ENCODE measurements at places on chromosomes 6 and 20. TPM values are rescaled to one million over a fixed set of nuclear protein-coding genes. Genes with fewer than 3 reads are reported as not detected.

GRCh38 chr6:79599725-79600259 lies 31.3 kb upstream of the SH3BGRL2 start:
- H3K4me1 ChIP-seq = peaks cover 7% of the 10 kb centered on the region
- no peak overlapping the region for H3K4me3 ChIP-seq
- no peak overlapping the region for H3K27ac ChIP-seq
- no peaks in the 10 kb centered on the region for H3K27me3 ChIP-seq
- DNase-seq = no peak

GRCh38 chr6:85419046-85419759 lies 30.7 kb upstream of the NT5E start:
- no peaks in the 10 kb centered on the region for H3K27me3 ChIP-seq
- no peak overlapping the region for H3K4me3 ChIP-seq
- H3K27ac ChIP-seq = peak overlapping the region; percentile 53
- peaks cover 83% of the 10 kb centered on the region for H3K4me1 ChIP-seq
- peak; percentile 56 for DNase-seq

The HLA-DOB gene
- total RNA-seq = not detected

GRCh38 chr20:572727-573126 lies 29.1 kb upstream of the CSNK2A1 start:
- no peak for DNase-seq
- H3K27ac ChIP-seq = no peak overlapping the region
- peaks cover 6% of the 10 kb centered on the region for H3K4me1 ChIP-seq
- H3K36me3 ChIP-seq = no peaks in the 10 kb centered on the region
- H3K27me3 ChIP-seq = peaks cover 67% of the 10 kb centered on the region
- H3K4me3 ChIP-seq = no peak overlapping the region

DNA sequence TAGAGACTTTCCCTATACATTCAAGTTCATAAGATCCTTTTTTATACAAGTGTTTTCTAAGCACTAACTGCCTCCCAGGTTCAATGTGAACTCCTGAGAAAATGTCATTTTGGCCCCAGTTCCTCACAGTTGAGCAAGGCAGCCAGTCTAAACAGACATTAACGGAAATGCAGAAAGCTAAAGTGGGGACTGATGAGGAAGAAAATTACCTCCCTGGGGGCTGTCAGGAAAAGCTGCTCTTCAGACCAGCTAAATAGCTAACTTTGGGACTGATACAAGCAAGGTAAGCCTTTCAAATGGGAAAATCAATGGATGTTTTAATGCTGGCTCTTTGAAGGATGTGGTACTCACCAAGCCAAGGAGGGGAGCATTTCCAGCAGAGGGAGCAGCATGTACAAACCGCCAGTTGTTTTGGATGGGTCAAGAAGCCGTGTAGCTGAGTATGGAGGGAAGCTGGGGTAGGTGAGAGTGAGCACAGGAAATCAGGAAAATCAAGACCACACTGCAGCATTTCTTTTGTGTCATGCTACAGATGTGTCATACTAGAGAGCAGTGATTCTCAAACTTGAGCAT lies 180.8 kb upstream of the CHD6 start:
- no peaks in the 10 kb centered on the region for H3K36me3 ChIP-seq
- H3K27ac ChIP-seq = no peak overlapping the region
- no peaks in the 10 kb centered on the region for H3K4me1 ChIP-seq
- DNase-seq = no peak
- no peaks in the 10 kb centered on the region for H3K27me3 ChIP-seq

The BCL2L1 gene
- 83.8 TPM for total RNA-seq

The TRAPPC3L gene
- not detected for total RNA-seq

The RAD21L1 gene
- not detected for total RNA-seq

The MATN4 gene
- total RNA-seq = not detected

The C6orf58 gene
- not detected for total RNA-seq

The MYLK2 gene
- total RNA-seq = not detected

GRCh38 chr6:112906726-112907125 lies 559.6 kb downstream of the RFPL4B start:
- DNase-seq = peak; percentile 54
- H3K36me3 ChIP-seq = no peaks in the 10 kb centered on the region
- 0 out of 2 replicates have a peak overlapping the region, but pooled peaks have one; percentile 8 for H3K27ac ChIP-seq
- H3K4me3 ChIP-seq = no peak overlapping the region
- H3K27me3 ChIP-seq = no peaks in the 10 kb centered on the region

DNA sequence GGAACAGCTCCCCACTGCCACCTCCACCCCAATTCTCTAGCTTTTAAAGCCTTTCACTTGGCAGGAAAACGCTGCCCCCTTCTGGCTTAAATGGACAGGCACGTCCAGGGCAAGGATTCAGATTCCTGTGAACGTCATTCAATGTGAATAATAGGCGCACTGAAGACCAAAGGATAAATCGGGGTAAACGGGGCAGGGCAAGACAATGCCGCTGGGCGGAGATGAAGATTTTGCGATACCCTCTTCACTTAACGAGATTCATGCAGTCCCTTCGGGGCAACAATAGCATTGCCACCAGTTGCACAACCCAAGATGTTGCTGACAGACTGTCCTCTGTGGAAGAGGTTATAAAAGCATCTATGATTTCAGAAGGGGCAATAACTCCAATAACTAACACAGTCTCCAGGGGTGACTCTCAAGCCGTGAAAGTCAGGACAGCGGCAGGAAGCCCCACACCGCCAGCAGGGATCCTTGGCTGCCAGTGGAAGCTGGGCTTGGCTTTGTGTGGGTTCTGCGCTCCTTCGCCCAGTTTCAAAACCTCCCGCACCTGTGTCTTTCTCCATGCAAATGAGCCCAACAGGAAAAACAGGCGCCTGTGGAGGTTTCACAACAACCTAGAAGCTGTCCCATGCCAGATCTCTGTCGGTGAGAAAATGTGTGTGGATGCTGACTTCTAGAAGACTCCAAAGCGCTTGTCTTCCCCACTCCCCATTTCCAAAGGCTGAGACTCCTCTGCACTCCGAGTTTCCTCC lies 291.8 kb downstream of the BMP7 start:
- H3K36me3 ChIP-seq = no peaks in the 10 kb centered on the region
- no peak overlapping the region for H3K27ac ChIP-seq
- H3K27me3 ChIP-seq = peaks cover 7% of the 10 kb centered on the region
- DNase-seq = peak; percentile 79
- H3K4me3 ChIP-seq = no peak overlapping the region
